ENCODE measurements at places on chromosomes 12 and 14. TPM values are rescaled to one million over a fixed set of nuclear protein-coding genes. Genes with fewer than 3 reads are reported as not detected.

Gene MMP17
- 2.5 TPM for polyA plus RNA-seq

Gene TMEM229B
- 2.2 TPM for polyA plus RNA-seq

Gene GPR137C
- 8.2 TPM for polyA plus RNA-seq

Gene BIN2
- polyA plus RNA-seq: 3.2 TPM

Gene FOXM1
- polyA plus RNA-seq: 35.1 TPM

Gene SLC6A12
- 19.5 TPM for polyA plus RNA-seq

Gene SIX6
- 0.05 TPM for polyA plus RNA-seq

Gene SCN8A
- 2.0 TPM for polyA plus RNA-seq

DNA sequence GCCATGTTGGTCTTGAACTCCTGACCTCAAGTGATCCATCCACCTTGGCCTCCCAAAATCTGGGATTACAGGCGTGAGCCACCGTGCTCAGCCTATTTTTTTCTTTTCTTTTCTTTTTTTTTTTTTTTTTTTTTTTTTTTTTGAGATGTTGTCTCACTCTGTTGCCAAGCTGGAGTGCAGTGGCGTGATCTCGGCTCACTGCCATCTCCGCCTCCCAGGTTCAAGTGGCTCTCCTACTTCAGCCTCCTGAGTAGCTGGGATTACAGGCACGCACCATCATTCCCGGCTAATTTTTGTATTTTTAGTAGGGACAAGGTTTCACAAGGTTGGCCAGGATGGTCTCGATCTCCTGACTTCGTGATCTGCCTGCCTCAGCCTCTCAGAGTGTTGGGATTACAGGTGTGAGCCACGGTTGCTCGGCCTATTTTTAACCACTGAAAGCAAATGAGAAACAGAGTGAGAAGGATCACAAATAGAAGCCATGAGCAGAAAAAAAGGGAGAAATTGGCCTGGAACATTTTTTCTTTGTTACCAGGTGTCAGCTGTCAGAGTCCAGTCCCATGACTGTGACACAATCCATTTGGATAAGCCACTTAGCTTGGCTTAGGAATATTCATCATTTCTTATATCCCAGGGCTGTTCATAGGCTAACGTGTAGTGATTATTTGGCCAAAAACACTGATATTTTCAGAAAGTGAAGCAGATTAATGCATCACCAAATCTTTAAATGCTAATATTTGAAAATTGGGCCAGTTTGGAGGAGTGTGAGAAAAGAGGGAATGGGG lies 7.9 kb upstream of the NFKBIA start:
- no peak for DNase-seq

DNA sequence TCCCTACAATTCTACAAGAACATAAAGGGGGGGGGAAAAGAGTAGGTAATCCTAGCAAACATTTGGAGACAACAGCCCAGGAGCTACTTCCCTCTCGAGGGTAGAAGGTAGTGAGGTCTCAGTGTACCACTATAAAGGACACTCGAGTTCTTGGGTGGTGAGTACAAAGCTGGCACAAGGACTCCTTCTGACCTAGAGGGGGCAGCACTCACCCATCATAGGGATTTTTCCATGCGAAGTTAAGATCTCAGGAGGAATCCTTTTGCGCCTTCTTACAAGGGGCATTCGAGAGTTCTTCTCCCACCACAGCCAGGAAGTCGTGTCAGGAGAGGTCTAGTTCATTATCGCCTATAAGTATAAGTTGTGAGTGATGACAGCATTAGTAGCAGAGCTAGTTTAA lies 200.2 kb upstream of the RBM19 start:
- DNase-seq: peak; percentile 38

GRCh38 chr12:86256163-86256562 lies at the start of gene MGAT4C:
TSS of gene MGAT4C (minus strand) at chr12:86256391.
- no peak for DNase-seq

DNA sequence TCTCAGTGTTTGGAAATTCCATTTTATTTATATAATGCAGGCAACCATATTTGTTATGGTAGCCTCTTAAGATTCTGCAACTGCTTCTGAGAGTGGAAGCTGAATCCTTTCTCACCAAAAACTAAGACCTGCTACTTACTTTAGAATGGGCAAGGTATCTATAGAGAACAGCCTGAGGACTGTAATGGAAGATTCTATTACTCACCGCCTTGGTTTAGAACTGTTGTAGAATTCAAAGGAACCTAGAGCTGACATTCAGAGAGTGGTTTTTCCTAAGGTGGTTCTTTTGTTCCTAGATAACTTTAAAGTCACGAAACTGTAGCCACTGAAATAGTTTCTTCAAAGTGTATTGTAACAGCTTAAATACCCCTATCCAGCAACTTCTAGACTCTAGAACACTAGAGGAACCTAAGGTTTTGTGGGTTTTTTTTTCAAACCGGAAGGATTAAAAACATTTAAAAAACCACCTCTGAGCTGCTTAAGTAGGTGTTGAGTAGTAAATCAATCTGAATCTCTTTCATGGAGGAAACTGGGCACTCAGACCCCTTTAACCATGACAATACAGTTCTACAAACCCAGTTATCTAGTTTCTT lies 4.2 kb downstream of the TDP1 start:
- no peak for DNase-seq

DNA sequence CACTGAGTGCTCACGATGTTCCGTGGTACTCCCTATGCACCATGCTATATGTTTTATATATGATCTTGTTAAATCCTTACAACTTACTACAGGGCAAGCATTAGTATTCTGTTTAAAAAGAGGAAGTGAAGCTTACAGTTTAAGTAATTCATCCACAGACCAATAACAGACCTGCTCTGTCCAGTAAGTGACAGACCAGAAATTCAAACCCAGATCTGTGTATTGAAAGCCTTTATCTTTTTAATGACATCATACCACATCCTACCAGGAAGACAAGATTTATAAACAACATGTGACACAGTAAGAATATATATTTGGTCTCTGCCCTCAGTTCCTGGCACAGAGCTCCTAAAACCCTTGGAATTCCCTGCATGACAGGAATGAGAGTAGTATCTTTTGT lies 206.5 kb downstream of the STXBP6 start:
- DNase-seq: no peak

- no peak for DNase-seq
These were observed 267.5 kb downstream of the TMEM121 start for GRCh38 chr14:105793836-105794235.

DNA sequence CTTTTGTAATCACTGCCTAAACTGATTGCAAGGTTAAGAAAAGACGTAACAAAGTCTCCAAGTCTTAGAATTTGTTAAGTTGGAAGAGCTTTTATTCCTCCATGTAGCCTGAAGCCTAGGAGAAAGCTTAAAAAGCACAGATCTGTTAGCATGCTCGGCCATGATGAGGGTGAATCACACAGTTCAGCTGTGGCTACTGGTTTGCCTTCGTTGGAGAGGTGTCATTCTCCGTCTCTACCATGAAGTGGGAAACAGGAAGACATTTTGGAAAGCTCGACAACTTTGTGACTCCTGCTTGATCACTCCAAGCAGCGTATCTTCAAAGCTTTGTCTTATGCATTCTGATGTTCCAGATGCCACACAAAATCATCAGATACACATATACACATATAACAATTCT lies 27.1 kb downstream of the DCP1B start:
- DNase-seq: no peak

DNA sequence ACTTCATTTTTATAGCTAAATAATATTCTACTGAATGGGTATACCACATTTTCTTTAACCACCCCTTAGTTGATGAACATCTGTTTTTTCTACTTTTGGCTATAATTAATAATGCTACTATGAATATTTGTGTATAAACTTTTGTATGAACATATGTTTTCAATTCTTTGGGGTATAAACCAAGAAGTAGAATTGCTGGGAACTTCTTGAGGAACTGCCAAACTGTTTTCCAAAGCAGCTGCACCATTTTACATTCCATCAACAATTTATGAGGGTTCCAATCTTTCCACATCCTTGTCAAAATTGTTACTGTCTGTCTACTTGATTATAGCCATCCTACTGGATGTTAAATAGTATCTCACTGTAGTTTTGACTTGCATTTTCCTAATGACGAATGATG lies 221.8 kb downstream of the PRKD1 start:
- no peak for DNase-seq

GRCh38 chr14:59320763-59321625 lies 132.5 kb downstream of the DAAM1 start:
- no peak for DNase-seq

GRCh38 chr14:88181072-88181471 lies 142.0 kb downstream of the KCNK10 start:
- DNase-seq: no peak

- no peak for DNase-seq
These were observed 26.6 kb upstream of the PNMA1 start for GRCh38 chr14:73740618-73741326.

DNA sequence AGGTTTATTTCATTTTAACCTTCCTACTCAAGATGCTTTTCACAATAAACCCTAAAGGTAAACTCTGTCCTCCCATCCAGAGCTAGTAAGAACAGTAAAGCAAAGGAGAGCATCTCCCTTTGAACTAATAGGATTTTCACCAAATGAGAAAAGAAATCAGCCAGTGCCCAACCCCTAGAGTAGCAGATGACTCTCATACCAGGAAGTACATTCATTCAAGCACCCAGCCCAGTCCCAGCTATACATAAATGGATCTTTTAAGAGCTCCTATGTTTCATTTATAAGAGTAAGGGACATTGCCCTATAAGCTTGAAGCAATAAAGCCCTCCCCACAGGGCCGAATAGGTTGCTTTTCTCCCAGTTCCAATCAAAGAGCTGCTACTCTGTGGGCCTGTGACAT lies 7.6 kb downstream of the BAZ2A start:
- no peak for DNase-seq

GRCh38 chr14:101721951-101722661 lies 39.4 kb upstream of the PPP2R5C start:
- DNase-seq: no peak

- no peak for DNase-seq
These were observed 7.9 kb downstream of the SLC16A7 start for GRCh38 chr12:59603754-59604153.

DNA sequence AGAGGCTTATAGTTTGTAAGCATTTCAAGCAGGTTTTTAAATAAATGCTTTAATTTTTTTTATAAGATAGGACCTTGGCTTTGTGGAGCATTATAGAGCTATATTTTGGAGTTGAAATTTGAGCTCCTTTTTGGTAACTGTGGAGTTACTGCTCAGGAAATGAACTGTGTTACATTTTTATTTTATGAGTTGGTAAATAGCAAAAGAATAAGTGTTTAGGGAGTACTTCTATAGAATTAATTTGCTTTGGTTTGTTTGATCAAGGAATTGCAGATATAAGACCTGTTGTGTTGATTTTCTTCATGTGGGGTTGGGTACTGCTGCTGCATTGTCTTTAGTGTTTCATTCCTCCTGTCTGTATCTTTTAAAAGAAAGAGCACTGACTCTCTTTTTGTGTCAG lies 3.5 kb downstream of the ATP2A2 start:
- DNase-seq: no peak

- DNase-seq: peak; percentile 56
These were observed 754 bp downstream of the KRT18 start for GRCh38 chr12:52949413-52950331.

GRCh38 chr14:94356379-94357056 lies 31.9 kb downstream of the SERPINA1 start:
- DNase-seq: no peak

GRCh38 chr12:64699504-64700115 lies 59.6 kb downstream of the GNS start:
- no peak for DNase-seq

DNA sequence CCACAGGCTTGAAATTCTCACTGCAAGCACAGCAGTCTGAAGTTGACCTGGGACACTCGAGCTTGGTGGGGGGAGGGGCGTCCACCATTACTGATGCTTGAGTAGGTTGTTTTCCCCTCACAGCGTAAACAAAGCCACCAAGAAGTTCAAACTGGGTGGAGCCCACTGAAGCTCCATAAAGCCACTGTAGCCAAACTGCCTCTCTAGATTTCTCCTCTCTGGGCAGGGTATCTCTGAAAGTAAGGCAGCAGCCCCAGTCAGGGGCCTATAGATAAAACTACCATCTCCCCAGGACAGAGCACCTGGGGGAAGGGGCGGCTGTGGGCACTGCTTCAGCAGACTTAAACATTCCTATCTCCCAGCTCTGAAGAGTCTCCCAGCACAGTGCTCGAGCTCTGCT lies 31.7 kb upstream of the ST8SIA1 start:
- DNase-seq: no peak

GRCh38 chr12:28958553-28959195 lies 190.4 kb upstream of the FAR2 start:
- no peak for DNase-seq

DNA sequence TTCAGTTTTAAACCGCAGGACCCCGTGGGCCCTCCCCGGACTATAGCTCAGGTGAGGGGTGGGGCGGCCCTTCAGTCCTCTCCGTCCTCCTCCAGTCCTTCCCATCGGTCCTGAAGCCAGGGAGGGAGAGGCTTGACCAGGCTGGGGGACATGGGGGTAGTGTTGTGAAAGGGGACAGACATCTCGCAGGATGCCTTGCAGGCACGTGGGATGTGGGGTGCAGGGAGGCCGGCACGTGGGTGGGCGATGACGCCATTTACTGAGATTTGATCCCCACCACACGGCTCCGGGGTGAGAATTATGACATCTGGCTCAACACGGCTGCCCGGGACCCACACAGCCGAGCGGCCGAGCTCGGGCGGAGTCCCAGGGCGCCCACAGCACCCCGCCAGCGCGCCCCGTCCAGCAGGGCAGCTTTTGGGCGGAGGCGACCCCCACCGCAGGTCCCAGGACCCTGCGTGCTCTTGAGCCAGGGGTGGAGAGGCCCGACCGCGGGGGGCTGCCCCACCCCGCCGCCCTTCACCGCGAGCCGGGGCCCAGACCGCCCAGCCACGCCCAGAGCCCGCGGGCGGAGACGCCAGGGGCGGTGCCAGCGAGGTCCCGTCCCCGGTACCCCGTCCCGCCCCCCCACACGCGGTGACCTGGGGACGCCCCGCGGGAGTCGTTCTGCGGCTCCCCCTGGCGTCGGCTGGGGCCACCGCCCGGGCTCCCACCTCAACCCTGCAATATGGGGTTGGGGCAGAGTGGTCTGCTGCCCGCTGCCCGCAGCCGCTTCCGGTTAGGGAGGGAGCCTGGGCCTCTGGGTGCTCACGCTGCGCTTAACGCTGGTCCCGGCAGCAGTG lies 3.3 kb upstream of the EXOC3L4 start:
- DNase-seq: no peak

DNA sequence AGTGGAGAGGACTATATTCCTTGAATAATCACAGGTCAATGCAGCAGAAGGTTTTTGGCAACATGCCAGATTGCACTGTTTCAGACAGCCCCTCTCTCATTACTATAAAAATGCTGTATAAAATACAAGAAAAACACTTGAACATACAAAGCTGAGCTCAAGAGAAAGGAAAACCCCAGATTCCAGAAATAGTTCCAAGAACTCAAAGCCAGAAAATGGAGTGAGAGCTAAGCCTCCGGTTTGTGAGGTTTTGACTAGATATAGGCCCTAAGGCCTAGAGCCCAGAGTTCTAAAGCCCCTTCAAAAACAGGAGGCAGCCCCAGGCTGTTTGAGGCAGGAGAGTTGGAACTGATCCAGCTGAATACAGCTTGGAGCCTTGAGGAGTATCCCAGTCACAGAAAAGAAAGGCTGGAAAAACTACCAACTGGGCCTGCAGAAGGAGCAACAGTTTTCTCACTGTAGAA lies 29.4 kb upstream of the ACTN1 start:
- DNase-seq: peak; percentile 49

Data from renal cortex interstitium (tissue), 15 donors.